ENCODE measurements at places on chromosomes 6 and 20.

GRCh38 chr20:23362392-23363256 lies 642 bp downstream of the GZF1 start:
- DNase-seq: peak; percentile 26

DNA sequence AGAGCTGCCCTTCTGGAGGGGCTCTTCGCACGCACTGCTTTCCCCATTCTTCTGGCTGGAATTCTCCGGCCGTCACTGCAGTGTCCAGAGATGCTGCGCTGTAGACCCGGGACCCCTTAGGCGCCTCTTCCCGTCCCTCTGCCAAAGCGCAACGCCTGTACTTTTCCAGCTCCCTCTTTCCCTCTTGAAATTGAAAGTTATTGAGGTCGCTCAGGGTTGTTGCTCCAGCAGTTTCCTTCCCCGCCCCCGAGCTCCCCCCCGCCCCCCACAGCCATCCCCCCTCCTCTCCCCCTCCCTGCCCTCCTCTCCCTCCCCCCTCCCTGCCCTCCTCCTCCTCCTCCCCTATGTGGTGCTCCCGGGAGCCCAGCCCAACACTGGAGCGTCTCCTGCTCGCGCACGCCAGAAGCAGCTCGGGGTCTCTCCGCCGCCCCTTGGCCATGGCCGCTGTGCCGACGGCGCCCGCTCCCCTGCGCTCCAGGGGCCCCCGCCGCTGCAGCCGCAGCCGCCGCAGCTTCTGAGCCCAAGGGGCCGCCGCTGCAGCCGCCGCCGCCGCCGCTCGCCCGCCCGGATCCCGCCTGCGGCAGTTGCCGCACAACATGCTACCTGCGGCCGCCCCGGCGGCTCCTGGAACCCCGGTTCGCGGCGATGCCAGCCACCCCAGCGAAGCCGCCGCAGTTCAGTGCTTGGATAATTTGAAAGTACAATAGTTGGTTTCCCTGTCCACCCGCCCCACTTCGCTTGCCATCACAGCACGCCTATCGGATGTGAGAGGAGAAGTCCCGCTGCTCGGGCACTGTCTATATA lies at the start of gene RSPO3:
TSS of gene RSPO3 (plus strand) at position 374 of the 804 bp plus-strand sequence. CDS start 522 bp downstream, outside the sequence.
- DNase-seq: no peak

- no peak for DNase-seq
Observed at GRCh38 chr6:138844192-138844591, 48.3 kb downstream of the ECT2L start.

- no peak for DNase-seq
Observed at GRCh38 chr20:32697608-32698007, 23.9 kb upstream of the C20orf203 start.

GRCh38 chr6:52512199-52512598 lies 64.7 kb downstream of the TRAM2 start:
- no peak for DNase-seq

- no peak for DNase-seq
Observed at GRCh38 chr20:23446505-23446904, 6.2 kb downstream of the CST11 start.

- DNase-seq: no peak
Observed at GRCh38 chr6:125745281-125746018, 4.0 kb upstream of the HEY2 start.

GRCh38 chr6:118865100-118865391 lies 28.9 kb upstream of the ASF1A start:
- no peak for DNase-seq

DNA sequence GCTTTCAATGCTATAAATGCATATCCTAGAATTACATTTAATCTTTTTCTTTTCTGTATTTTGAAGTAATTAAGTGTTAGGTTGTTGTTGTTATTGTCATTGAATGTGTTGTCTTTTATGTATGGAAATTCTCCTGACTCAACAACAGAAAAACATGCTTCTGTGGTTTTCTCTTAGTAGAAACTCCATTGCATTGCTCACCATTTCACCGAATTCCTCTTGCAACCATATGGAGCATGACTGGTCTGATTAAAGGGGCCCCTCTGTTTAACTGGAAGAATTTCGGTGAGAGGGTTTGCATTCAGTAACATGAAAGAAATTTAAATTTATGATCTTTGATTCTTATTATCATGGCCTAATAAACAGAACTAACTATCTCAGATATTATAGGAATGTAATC lies 454.3 kb upstream of the JARID2 start:
- no peak for DNase-seq

DNA sequence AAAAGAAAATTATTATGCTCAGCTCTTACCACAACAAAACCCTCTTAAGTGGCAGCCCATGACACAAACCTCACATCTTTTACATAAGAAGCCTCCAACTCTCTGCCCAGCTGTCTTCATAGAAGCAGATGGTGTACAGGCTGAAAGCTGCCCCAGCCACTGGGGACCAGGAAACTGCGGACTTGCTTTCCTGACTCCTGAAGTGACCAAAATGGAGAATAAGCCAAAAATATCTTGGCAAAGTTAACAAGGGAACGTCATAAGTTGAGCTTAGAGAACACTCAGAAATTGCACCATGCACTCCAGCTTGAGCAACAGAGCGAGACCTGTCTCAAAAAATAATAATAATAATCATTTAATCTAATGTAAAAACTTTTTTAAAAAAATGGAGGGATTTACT lies 160.3 kb upstream of the CDYL start:
- no peak for DNase-seq

GRCh38 chr6:133297657-133298056 lies 56.5 kb downstream of the EYA4 start:
- DNase-seq: no peak

GRCh38 chr6:11374036-11375010 lies 141.9 kb upstream of the NEDD9 start:
- no peak for DNase-seq

DNA sequence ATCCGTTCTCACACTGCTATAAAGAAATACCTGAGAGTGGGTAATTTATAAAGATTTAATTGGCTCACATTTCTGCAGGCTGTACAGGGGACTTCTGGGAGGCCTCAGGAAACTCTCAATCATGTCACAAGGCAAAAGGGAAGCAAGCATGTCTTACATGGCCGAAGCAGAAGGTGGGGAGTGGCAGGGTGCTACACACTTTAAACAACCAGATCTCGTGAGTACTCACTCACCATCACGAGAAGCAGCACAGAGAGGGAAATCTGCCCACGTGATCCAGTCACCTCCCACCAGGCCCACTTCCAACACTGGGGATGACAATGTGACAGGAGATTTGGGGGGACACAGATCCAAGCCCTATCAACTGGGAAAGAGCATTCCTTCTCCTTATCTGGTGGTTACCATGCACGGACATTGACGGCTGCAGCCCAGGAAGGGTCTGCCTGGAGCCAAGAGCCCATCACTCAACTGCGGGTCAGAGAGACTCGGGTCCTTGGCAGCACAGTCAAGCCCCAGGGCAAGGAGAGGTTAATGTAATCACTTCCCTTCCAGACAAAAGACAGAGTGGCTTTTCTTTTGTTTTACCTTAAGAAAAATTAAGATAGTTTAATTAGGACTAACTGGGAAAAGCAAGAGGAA lies 112.3 kb upstream of the CST7 start:
- no peak for DNase-seq

DNA sequence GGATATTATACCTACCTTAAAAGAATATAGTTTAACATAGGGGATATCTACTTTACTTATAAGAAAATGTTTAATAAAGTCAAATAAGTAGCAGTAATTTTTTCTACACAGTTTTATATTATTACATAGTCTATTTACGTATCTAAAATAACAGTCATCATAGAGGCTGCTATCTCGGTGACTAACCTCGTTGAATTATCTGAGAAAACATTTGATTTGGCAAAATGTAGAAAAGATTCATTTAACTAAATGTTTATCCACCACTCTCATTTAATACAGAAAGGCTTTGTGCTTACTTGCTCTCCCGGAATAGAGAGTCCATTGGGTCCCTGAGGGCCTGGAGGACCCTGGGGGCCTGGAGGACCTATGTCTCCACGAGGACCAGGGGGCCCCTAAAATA lies 103.6 kb downstream of the COL12A1 start:
- no peak for DNase-seq

DNA sequence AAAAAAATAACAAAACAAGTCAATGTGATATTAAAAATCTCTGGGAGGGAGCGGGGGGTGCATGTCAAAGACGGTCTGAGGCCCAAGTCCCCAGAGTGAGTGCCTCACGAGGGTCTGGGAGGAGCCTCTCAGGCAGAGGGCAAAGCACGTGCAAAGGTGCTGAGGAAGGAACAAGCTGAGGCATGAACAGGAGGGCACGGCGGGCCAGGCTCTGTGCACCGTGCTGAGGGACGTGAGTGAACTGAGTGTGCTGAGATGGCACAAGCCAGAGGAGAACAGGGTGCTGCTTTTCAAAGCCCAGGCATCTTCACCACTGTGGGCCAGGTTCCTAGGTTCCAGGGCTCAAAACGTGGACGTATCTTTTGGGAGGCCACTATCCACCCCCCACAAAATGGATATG lies 142.1 kb upstream of the PHACTR3 start:
- no peak for DNase-seq

- no peak for DNase-seq
Observed at GRCh38 chr6:128186729-128187128, 285.9 kb upstream of the THEMIS start.

GRCh38 chr6:43286980-43287716 lies 10.9 kb upstream of the SLC22A7 start:
- no peak for DNase-seq

- no peak for DNase-seq
Observed at GRCh38 chr20:32807706-32808105, 12.0 kb upstream of the MAPRE1 start.

DNA sequence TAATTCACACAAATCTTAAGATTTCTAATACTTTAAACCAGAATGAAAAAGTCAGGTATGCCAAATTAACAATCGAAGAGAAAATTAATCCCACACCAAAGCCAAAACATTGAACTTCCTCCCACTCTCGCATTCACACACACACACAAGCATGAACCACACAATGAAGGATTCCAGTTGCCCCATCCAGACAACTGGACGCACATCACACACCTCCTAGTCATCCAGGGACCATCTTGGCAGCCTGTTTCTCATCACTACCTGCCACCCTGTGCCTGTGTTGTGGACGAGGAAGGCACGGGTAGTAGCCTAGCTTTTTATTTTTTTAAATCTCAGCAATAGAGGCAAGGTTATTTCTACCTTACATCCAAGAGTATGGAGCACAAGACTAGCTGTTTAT lies 15.2 kb downstream of the B4GALT5 start:
- DNase-seq: no peak

DNA sequence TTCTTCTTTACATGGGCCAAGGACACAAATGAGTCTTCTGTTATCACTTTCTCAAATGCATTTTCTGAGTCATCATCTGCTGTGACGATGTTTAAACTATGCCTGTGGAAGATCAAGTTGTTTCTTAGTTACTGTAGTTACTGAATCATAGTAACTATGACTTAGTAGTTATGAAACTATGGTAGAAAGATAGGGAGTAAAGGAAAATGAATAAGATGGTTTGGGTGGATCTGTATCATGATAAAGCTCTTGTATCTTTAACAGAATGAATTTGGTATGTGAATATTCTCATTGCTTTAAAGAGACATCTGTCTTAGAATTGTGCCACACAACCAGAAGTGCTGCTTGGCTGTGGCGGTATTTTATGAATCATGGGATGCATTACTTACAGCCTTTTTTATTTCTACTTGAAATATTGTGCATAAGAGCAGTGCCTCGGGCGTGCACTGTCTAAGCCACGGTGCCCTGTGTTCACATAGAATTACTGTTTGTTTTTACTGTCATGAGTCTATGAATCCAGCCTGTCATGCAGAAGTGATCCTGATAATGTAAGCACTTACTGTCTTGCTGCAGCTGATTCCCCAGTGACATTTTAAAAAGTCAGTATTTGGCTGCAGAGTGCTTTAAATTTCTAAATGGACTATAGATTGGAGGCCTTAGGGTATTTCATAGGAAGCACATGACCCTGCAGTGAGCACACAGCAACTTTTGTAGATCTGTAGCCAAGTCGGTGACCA lies 215.2 kb downstream of the TMEM242 start:
- DNase-seq: no peak

DNA sequence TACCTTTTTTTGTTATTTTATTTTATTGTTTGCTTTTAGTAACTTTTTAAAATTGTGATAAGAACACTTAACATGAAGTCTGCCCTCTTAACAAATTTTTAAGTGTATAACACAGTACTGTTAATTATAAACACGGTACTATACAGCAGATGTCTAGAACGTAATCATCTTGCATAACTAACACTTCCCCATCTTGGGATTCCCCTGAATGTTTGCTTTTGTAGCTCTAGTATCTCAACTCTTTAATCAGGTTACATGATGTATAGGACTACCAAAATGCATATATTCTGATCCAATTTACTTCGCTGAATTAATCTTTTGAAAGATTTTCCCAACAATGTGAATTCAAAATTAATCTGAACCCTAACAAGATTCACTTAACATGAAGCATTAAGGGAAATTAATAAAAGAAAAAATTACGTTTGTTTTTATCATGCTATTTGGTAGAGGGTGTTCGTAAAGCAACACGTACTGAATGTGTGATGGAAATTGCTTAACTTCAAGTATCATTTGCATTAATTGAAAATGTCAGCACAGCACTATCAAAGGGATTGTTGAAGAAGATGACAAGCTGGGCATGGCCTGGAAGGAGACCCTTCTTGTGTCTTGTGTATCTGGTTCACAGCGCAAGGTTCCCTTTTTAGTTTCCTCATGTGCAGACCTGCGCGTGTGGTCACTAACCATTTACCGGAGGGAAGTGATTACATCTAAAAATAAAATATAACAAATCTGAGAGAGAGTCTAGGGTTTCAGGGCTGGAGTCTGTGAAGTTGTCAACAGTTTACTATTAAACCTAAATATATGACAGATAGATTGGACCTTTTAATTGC lies 15.2 kb downstream of the COL19A1 start:
- DNase-seq: no peak

GRCh38 chr20:50309280-50309763 lies 118.7 kb downstream of the CEBPB start:
- no peak for DNase-seq

- DNase-seq: no peak
Observed at GRCh38 chr6:132830334-132830751, 16.0 kb downstream of the RPS12 start.

- DNase-seq: peak; percentile 51
Observed at GRCh38 chr6:31582230-31582643, at the start of gene LTB. LTB (minus strand) TSS chr6:31582424; CDS start chr6:31582417, 7 bp downstream.

DNA sequence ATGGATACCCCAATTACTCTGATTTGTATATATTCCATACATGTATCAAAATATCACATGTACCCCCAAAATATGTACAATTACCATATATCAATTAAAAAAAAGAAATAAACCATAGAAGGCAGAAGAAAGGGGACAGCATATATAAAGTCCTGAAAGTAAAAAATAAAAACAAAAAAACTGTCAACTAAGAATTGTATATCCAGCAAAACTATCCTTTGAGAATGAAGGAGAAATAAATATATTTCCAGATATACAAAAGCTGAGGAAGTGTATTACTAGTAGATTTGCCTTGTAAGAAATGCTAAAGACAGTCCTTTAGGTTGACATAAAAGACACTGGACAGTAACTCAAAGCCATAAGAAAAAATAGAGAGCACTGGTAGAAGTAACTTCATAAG lies 9.3 kb upstream of the RIPOR2 start:
- no peak for DNase-seq

DNA sequence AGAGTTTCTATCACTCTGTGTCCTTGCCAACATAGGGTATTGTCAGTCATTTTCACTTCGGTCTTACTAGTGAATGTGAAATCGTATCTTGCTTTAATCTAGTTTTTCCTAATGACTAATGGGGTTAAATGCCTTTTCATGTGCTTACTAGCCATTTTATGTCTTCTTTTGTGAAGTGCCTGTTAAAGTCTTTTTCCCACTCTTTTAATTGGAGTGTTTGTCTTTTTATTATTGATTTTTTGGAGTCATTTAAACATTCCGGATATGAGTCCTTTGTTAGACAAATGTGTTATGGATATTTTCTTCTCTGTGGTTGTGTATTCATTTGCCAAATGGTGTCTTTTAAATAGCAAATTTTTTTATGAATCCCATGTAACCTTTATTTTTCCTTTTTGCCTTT lies 194.6 kb downstream of the CDH26 start:
- DNase-seq: no peak
